ENCODE measurements at places on chromosomes 6 and 20.
A peak's percentile ranks its signal among the peaks of the same experiment; 100 is the strongest.

DNA sequence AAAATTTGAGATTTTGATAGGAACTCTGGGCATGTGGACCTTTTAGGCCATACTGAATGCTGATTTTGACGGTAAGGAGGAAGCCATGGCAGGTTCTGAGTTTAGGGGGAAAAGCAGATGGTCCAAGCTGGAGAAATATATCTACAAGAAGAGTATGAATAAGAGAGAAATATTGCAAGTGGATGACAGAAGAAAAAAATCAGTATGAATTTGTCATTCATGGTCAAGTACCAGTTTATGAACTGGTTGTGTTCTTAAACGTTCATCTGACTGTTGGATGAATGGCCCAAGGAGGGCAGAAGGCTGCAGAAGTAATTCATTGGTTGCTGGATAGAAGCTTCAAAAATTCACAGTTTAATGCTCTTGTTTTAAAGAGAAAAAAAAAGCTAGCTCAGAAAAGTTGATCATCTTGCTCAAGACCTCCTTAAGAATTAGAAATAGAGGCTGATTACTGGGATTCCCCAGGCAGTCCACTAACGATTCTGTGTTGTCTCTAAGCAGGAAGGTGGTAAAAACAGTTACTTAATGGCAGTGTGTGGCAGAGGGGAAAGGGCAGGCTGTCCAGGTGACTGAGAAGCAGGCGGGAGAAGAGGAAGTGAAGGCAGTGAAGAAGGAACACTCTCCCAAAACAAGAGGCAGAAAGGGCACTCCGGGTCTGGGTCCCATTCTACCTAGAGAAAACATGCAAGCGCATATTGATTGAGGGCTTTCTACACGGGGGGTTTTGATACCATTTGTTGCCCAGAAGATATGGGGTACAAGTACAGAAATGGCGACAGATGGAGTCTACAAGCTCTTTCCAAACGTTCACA is 2.0 kb upstream of the DUSP22 start:
- no peak for DNase-seq

DNA sequence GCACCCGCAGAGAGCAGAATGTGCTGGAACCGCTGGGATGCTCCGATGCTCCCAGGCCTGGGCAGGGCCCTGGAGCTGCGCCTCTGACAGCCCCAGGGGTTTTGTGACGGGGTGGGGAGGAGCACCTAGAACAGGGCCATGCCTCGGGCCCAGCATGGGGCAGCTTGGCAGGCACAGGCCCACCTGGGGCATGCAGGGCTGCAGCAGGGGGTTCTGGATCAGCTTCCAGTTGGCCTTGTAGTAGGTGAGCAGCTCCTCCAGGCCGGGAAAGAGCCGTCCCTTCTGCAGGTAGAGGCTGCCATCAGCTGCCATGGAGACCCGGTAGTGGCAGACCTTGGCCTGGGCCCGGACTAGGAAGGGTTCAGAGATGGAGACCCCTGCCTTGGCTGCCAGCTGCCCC is 4.4 kb downstream of the SRMS start:
- DNase-seq, result no peak

DNA sequence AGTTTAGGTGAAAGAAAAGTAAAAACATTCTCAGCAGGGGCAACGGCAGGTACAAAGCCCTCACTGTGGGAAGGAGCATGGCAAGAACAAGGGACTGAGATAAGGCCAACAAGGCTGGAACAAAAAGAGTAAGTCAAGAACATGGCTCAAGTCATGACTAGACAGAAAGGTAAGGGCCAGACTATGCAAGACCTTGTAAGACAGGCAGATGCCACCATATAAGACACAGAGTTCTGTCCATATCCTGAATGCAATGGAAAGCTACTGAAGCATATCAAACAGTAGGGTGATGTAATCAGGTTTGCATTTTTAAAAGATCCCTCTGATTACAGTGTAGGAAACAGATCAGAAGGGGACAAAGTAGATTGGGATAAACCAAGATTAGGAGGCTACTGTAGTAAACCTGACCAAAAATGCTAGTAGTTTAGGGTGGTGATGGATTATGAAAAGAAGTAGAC is 5.5 kb downstream of the REV3L start:
- DNase-seq, result peak; percentile 43

- no peak for DNase-seq
Measured at GRCh38 chr20:4779616-4780015, 57.9 kb downstream of the PRND start.

- no peak for DNase-seq
Measured at GRCh38 chr6:169014211-169015197, 239.1 kb downstream of the THBS2 start.

DNA sequence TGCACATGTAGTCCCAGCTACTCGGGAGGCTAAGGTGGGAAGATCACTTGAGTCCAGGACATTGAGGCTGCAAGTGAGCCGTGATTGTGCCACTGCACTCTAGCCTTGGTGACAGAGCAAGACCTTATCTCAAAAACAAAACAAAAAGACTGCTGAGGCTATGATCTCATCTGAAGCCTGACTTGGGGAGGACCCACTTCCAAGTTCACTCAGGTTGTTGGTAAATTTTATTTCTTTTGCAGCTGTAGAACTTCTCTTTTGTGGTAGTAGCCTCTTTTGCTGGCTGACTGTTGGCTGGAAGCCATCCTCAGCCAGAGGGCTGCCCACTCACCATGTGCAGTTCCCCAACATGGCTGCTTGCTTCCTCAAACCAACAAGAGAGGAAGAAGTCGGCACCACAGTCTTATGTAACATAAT is 36.8 kb upstream of the ME1 start:
- DNase-seq, result no peak

GRCh38 chr6:3230900-3231246 is 3.4 kb upstream of the TUBB2B start:
- no peak for DNase-seq

- no peak for DNase-seq
Measured at GRCh38 chr6:38603966-38604365, 35.8 kb downstream of the BTBD9 start.

GRCh38 chr6:53829698-53830221 is 35.0 kb downstream of the LRRC1 start:
- DNase-seq, result no peak

- DNase-seq, result no peak
Measured at GRCh38 chr6:153727885-153728284, 311.2 kb upstream of the OPRM1 start.

GRCh38 chr6:388202-388903 is 3.2 kb upstream of the IRF4 start:
- DNase-seq, result peak; percentile 1

GRCh38 chr20:37342231-37343177 is 3.4 kb upstream of the SRC start:
- no peak for DNase-seq

DNA sequence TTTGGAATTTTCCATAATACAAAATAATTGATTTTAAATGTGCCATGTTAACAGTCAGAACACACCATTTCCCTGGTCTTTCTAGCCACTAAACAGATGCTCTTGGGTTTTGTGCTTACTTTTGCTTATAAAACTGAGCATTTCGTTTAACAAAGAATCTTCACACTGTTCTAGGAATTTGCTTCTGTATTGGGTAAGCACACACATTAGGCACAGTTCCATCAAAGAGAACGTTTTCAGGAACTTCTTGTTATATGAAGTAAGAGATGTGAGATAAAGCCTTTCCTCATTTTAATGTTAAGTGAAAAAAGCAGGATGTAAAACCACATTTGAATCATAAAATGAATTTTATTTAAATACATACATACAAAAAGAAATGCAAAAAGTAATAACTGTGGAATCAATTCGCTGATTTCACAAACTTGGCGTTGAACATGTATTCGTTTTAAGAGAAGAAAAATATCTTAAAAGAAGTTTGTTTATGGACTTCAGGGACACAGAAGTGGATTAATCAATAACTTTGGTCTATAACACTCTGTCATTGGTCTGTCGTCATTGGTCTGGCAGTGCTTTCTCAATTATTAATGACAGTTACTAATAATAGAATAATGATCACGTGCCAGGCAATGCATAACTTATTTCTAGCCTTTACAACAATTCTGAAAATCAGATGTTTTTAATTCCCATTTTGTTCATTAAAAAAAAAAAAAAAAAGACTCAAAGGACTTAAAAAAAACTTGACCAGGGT is 199.9 kb upstream of the PRDM1 start:
- DNase-seq, result no peak

DNA sequence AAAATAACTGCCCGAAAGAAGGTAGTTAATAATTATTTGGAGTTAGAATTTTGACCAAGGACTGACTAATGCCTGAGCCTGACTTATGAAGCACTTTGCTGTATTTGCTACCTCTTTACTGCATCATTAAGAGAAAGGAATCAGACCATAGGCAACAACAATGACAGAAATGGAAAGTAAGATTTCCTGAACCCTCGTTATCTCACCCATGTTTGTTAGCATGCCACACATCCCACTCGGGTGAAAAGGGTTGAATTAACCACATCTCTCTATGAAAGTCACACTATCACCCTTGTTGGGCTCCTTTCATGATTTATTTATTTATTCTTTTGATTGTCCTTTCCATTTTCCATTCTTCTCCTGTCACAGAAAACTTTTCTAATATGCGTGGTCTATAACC is 59.6 kb downstream of the OLIG3 start:
- no peak for DNase-seq

DNA sequence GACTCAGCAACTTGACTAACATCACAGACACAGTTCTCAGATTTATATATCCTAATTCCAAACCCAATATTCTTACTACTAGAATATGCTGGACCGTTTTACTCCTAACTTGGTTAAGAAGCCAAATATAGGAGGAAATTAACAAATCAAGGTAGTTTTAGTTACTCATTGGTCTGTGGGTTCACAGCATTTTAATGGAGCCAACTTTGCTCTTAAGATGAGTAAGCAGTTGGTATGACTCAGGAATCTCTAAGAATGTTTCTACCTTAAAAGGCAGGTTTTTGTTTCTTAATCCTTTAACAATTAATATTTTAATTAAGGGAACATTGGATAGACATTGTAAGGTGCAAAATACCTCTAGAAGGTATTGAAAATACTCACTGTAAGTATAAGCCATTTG is 31.6 kb downstream of the OPRM1 start:
- DNase-seq, result no peak

DNA sequence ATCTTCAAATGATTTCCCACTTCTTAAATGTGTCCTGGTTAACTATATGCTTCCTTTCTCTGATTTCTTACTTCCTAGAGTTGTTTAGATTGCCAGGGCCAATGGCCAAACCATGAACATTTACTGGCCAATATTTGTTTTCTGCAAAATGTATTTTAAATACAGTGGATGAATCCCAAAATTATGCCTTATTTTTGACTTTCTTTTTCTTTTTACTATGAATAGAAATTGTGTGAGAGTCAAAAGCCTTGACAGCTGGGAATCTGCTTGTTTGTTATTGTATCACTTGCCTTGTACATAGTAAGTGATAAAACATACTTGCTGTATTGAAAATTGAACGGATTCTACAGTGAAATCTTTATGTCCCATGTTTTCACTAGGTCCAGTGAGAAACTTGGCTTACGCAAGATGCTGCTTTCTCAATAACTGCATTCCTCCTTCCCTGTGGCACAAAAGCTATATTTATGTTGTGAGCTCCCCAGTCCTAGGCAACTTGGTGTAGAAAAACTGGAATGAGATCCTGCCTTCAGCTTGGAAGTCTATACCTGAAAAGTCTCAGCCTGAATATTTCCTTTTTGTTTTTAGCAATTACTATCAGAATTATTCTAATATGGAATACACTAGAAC is 295.2 kb downstream of the EPHA7 start:
- DNase-seq, result no peak

DNA sequence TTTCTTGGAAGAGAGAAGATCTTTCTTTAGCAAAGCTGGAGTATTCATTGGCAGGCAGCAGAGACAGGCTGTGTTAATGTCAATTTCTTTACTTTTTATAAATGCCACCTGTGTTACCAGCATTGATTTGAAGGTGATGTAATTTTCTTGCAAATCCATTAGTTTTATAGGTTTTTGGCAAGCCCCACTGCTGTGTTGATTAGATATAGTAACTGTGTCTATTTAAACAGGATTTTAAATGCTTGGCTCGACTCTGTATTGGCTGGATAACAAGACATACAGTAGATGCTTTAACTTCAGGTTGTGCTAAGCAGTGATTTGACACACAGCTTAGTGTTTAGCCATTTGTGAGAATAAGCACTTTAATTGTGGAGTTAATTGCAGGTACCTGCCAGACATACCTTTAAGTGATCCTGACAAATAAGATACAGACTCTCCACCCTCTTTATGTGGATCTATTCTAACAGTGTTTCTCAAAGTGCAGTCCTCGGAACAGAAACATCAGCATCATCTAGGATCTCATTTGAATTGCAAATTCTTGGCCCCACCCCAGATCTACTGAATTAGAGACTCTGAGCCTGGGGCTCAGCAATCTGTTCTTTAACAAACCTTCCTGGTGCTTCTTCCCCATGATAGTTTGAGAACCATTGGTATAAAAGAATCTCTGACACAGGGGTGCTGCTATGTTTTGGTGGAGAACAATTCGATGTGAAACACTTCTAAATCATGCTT is 397.5 kb downstream of the HDGFL1 start:
- DNase-seq, result no peak

DNA sequence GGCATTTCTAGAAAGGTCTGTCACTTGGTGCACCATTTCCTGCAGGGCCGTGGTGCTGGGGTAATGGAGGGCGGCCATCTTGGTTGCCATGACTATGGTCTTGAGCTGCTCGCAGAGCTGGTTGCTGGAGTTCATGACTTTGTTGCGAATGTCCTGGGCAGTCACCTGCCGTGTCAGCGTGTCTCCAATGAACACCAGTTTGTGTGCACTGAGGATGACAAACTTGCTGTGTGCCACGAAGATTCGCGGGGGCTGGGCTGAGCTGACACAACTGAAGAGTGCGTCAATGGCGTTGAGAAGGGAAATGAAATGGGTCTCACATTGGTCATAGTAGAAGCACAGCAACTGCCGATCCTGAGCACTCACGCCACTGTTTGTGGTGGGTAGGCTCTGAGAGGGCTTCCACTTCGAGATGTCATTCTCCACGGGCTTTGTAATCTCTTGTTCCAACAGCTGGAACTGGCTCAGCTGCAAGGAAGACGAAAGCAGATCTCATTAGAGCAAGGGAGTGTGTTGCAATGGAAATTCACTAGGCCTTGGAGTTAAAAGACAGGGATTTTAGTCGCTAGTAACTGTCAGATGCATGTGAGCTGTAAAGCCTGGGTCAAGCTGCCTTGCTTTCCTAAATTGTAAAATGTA is 47.1 kb downstream of the NEDD9 start:
- DNase-seq, result no peak

- DNase-seq, result no peak
Measured at GRCh38 chr20:36883977-36884535, 8.1 kb downstream of the TLDC2 start.

DNA sequence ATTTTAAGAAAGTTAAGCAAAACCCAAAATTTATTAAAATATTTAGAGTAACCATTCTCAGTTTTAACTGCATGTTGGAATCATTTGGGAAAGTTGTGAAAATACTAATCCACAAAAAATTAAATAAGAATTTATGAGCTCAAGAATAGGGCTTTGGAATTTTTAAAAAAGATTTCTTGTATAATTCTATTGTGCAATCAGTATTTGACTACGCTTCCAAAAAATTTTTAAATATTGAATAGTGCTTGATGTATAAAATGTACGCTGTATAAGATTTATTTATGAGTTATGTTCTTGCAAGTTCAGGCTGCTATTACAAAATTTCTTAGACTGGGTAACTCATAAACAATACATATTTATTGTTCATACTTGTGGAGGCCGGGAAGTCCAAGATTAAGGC is 571.7 kb downstream of the MMUT start:
- DNase-seq, result no peak

- DNase-seq, result no peak
Measured at GRCh38 chr6:43256670-43257366, 13.5 kb downstream of the TTBK1 start.

All from erythroblast (primary cell).